ENCODE measurements at places on chromosomes 6 and 20.

DNA sequence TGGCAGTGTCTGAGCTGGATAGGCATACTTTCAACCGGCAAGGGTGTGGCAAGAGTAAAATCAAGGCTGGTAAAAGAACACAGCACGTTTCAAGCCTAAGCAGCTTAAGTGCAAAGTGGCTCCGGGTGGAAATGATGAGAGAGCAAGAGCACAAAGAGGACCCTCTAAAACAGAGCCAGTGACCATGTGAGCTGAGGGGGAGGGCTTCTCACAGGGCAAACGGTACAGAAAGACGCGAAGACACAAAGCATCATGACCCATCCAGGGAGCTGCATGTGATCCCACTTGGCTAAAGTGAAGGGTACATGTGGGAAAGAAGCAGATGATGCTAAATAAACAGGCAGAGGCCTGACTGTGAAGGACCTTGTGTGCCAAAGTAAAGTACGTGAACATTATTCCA, 25.7 kb downstream of the FKBP5 start:
- DNase-seq: no peak

GRCh38 chr6:109292983-109293586, 89.2 kb downstream of the CD164 start:
- no peak for DNase-seq

- DNase-seq: peak; percentile 32
Observed at GRCh38 chr6:20402342-20403069, 827 bp downstream of the E2F3 start.

DNA sequence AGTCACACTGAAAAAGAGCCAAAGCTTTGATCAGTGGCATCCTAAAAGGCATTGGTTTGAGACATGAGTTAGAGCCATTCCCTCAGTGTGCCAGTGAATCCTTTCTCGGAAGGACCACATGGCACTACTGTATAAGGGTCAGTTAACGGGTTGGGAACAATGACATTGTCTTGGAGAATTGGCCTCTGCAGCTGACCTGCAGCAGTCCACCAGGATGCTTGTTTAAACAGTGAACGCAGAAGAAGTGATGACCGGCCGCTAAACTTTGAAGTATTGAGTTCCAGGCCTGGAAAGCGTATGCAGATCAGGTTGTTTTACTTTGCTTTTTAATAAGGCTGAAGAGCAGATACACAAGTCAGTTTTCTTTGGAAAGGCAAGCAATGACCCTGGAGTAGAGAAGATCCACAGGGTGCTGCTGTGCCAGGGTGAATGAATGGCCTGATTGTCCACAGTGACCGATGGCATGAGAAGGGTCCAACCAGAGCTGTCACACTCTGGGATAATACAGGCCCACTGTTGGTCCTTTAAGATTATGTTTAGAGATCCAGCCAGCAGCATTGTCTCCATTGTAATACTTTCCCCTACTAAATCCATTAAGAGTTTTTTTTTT, 57.8 kb downstream of the GMPR start:
- no peak for DNase-seq

GRCh38 chr6:103783329-103783728, 1076.4 kb downstream of the HACE1 start:
- no peak for DNase-seq

DNA sequence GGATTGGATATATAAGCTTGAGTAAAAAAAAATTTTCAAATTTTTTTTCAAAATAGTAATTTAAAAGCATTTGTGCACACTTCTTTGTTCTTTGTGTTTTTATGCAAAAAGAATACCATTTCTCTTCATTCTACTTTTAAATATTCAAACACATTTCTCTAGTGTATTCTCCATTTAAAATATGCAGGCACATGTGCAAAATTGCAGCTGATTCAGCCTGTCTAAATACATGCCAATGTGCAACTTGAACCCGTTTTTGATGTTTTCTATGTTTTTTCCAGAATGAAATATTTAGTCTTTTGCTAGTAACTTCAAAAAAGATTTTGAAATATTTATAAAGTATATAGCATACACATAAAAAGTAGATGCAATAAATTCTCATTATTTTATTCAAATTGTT, 411.8 kb downstream of the MMUT start:
- DNase-seq: no peak

DNA sequence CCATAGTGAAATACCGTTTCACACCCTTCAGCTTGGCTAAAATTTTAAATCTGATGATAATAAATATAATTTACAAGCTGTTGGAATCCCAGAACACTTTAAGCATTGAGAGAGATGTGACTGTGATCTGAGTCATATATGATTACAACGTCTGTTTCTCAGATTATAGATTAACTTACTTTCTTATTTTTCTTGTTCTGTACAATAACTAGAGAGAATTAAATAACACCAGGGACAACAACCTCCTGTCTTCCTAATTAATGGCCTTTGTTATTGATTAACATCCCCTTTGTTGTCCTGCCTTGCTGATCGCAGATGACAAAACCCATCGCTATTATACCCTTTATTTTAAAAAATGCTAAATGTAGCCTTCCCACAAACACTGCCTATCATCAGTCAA, 87.8 kb upstream of the EZR start:
- DNase-seq: no peak
